ENCODE measurements at places on chromosomes 1 and 21.

- no peak for DNase-seq
Measured at GRCh38 chr1:67514300-67514699, 84.1 kb upstream of the SERBP1 start.

- no peak for DNase-seq
Measured at GRCh38 chr1:116531917-116532316, 38.9 kb downstream of the CD58 start.

GRCh38 chr1:227557962-227558725 is 5.2 kb upstream of the ZNF678 start:
- DNase-seq: no peak

GRCh38 chr1:203287109-203287893 is 18.0 kb upstream of the BTG2 start:
- DNase-seq: no peak

DNA sequence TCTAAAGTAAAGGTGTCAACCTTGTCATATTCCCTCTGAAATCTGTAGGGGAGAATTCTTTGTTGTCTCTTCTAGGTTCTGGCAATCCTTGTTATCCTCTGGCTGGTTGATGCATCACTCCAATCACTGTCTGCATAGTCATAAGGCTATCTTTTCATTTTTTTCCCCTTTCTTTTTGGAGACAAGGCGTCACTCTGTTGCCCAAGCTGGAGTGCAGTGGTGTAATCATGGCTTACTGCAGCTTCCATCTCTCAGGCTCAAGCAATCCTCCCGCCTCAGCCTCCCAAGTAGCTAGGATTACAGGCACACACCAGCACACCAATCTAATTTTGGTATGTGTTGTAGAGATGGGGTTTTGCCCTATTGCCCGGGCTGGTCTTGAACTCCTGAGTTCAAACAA is 12.9 kb downstream of the DPYD start:
- DNase-seq: no peak

GRCh38 chr1:225880222-225880588 is 2.0 kb downstream of the TMEM63A start:
- no peak for DNase-seq

GRCh38 chr21:42684109-42684916 is 30.9 kb downstream of the PDE9A start:
- DNase-seq: no peak

GRCh38 chr1:57329937-57330336 is 93.9 kb downstream of the DAB1 start:
- DNase-seq: no peak

DNA sequence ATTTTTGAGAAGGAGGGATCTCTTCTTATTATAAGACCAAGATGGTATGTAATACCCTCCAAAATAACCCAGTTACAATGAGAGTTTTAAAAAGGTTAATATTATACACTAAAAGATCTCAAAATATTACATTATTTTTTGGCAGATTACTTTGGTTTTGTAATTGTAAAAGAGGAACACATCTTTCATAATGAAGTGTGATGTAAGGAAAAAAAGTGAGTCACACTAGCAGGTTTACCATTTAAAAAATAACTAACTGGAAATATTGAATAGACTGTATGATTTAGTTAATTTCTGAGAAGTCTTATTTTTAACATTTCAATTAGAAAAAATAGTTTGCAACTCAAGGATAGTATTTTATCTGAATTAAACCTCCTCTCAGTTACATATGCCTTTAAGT is 1.1 kb downstream of the F5 start:
- no peak for DNase-seq

- peak; percentile 83 for DNase-seq
Measured at GRCh38 chr21:38679534-38679933, 126.2 kb upstream of the ETS2 start.

DNA sequence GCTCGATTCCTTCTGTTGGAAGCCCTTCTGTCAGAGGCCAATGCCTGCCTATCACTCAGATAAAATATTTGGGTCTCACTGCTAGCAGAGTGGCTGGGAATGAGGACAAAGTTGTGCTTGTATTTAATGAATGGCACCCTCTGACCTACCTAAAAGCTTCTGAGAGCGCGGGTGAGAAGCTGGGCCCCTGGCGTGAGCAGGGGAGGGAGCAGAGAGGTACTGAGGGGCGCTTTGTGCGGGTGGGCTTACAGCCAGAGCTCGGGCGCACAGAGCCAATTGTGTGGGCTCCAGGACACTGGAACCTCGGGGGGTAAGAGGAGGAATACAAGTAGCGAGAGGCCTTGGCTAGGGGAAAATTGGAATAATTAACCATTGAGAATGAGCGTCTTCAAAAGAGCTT is 32.3 kb downstream of the PCAT6 start:
- DNase-seq: no peak

GRCh38 chr1:46444466-46444865 is 45.2 kb upstream of the DMBX1 start:
- DNase-seq: no peak

DNA sequence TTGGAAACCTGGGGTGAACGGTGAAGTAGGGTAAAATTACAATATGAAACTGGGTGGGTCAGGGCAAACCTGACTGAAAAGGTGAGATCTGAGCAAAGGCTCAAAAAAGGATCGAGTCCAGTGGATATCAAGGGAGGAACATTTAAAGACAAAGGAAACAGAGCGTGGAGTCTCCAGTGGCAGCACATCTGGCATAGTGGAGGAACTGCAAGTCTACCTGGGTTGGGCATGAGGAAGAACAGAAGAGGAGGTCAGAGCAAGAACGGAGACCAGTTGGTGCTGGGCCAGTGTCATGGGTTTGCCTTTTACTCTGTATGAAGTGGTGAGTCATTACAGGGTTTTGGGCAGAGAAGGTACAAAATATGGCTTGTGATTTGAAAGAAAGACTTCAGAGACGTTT is 163.7 kb downstream of the NTPCR start:
- DNase-seq: peak; percentile 79

GRCh38 chr1:115437196-115437595 is 99.1 kb upstream of the NGF start:
- no peak for DNase-seq

DNA sequence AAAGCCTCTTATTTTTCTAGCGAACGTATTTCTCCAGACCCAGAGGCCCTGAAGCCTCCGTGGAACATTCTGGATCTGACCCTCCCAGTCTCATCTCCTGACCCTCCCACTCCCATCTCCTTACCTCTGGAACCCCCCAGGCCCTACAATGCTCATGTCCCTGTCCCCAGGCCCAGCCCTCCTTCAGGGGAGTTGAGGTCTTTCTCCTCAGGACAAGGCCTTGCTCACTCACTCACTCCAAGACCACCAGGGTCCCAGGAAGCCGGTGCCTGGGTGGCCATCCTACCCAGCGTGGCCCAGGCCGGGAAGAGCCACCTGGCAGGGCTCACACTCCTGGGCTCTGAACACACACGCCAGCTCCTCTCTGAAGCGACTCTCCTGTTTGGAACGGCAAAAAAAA is 68.7 kb downstream of the ALPL start:
- DNase-seq: no peak

GRCh38 chr1:50180367-50180766 is 71.6 kb downstream of the ELAVL4 start:
- no peak for DNase-seq

GRCh38 chr21:36186081-36186480 is 29.5 kb downstream of the DOP1B start:
- no peak for DNase-seq

GRCh38 chr1:186518822-186519381 is 58.0 kb upstream of the PDC start:
- DNase-seq: no peak

GRCh38 chr1:157103268-157103667 is 3.7 kb upstream of the ETV3L start:
- DNase-seq: no peak

GRCh38 chr1:180486092-180486491 is 16.3 kb downstream of the ACBD6 start:
- DNase-seq: no peak
